Prostate gland (tissue), 2 donors: ENCODE measurements at places on chromosomes 4 and X. TPM values are rescaled to one million over a fixed set of nuclear protein-coding genes. Genes with fewer than 3 reads are reported as not detected.

RBM46 gene
- 11.9 TPM for total RNA-seq

CLDN22 gene
- total RNA-seq: not detected

ABCG2 gene
- 12.3 TPM for total RNA-seq

KIAA1210 gene
- total RNA-seq: 0.68 TPM

GRCh38 chr4:149711593-149712365 lies 103.9 kb downstream of the IQCM start:
- H3K36me3 ChIP-seq: no peaks in the 10 kb centered on the region
- H3K27ac ChIP-seq: no peak overlapping the region
- no peaks in the 10 kb centered on the region for H3K27me3 ChIP-seq
- no peaks in the 10 kb centered on the region for H3K4me1 ChIP-seq
- H3K4me3 ChIP-seq: no peak overlapping the region

DNA sequence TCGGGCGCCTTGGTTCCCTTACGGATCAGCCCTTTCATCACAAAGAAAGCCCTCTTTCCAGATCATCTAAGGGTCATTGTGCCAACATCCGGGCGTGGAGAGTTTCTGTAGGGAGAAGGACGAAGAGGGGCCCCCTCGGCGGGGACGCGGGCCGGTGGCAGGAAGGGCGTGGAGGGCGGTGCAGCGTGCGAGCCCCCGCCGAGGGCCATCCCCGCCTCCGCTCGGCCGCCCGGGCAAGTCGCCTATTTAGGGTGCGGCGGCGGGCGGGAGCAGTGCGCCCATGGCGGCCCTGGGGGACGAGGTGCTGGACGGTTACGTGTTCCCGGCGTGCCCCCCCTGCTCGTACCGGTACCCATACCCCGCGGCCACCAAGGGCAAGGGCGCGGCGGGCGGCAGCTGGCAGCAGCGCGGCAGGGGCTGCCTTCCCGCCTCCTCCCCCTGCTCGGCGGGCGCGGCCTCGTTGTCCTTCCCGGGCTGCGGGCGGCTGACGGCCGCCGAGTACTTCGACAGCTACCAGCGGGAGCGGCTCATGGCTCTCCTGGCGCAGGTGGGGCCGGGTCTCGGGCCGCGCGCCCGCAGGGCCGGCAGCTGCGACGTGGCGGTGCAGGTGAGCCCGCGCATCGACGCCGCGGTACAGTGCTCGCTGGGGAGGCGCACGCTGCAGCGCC lies at the start of gene ZAR1:
TSS of gene ZAR1 (plus strand) at position 241 of the 668 bp plus-strand sequence. CDS start at position 281, 40 bp downstream.
- no peak for DNase-seq
- H3K36me3 ChIP-seq: no peaks in the 10 kb centered on the region
- no peak within 1 kb of the TSS for H3K27ac ChIP-seq

- H3K27ac ChIP-seq: no peak overlapping the region
- no peaks in the 10 kb centered on the region for H3K27me3 ChIP-seq
- no peak overlapping the region for H3K4me3 ChIP-seq
- no peaks in the 10 kb centered on the region for H3K4me1 ChIP-seq
Observed at GRCh38 chr4:879729-880077, 52.4 kb downstream of the GAK start.

- no peak overlapping the region for H3K27ac ChIP-seq
- no peaks in the 10 kb centered on the region for H3K36me3 ChIP-seq
- H3K4me3 ChIP-seq: no peak overlapping the region
Observed at GRCh38 chrX:122270809-122271494, 913.1 kb upstream of the GRIA3 start.

- no peak overlapping the region for H3K4me3 ChIP-seq
- no peak for DNase-seq
- no peaks in the 10 kb centered on the region for H3K36me3 ChIP-seq
- no peaks in the 10 kb centered on the region for H3K4me1 ChIP-seq
Observed at GRCh38 chr4:185335579-185335978, 60.1 kb downstream of the LRP2BP start.

DNA sequence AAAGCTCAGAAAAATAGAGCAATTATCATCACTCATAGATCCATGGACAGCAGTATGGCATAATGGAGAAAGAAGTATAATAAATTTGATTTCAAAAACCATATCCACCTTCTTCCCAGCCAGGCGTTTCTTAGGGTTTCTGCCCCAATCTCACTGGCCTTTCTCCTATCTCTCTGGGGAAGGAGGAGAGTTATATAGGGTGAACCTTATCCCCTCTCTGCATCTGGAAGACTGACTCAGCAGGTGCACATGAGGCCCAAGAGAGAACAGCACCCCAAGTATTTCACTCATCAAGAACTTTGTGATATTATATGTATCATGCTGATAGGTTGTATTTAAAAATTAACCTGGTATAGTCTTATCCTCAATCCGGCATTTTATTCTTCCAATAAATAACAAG lies 318.8 kb upstream of the RASGEF1B start:
- no peaks in the 10 kb centered on the region for H3K4me1 ChIP-seq
- DNase-seq: no peak
- no peak overlapping the region for H3K27ac ChIP-seq
- no peaks in the 10 kb centered on the region for H3K36me3 ChIP-seq

- no peaks in the 10 kb centered on the region for H3K4me1 ChIP-seq
- H3K4me3 ChIP-seq: no peak overlapping the region
- DNase-seq: no peak
- H3K27ac ChIP-seq: no peak overlapping the region
- no peaks in the 10 kb centered on the region for H3K36me3 ChIP-seq
Observed at GRCh38 chr4:175639346-175639745, 172.7 kb downstream of the GPM6A start.

GRCh38 chr4:48546336-48546735 lies 56.3 kb downstream of the ZAR1 start:
- no peaks in the 10 kb centered on the region for H3K4me1 ChIP-seq
- no peak overlapping the region for H3K27ac ChIP-seq
- H3K4me3 ChIP-seq: no peak overlapping the region
- no peak for DNase-seq
- H3K36me3 ChIP-seq: peaks cover 7% of the 10 kb centered on the region

GRCh38 chrX:8345473-8345872 lies 119.2 kb upstream of the VCX3B start:
- H3K27ac ChIP-seq: no peak overlapping the region
- no peaks in the 10 kb centered on the region for H3K36me3 ChIP-seq
- no peaks in the 10 kb centered on the region for H3K27me3 ChIP-seq
- no peaks in the 10 kb centered on the region for H3K4me1 ChIP-seq
- no peak for DNase-seq

DNA sequence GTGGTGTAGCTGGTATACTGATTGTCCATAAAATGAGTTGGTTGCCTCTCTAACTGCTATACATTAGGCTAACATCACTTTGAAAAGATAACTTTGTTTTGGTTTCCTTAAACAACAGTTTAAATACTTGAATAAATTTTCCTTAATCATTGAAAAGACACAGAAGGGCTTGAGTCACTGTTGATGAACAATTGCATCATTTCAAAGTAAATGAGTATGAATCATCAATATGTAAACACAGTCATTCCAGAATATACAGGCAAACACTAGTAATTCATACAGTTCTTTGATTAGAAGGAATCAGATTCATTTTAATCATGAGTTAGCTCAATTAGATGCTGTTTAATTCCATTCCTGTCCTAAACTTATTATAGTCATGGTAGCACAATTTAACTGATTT lies 160.6 kb downstream of the AFF2 start:
- H3K4me1 ChIP-seq: no peaks in the 10 kb centered on the region
- no peaks in the 10 kb centered on the region for H3K36me3 ChIP-seq
- H3K27me3 ChIP-seq: no peaks in the 10 kb centered on the region
- H3K27ac ChIP-seq: no peak overlapping the region
- H3K4me3 ChIP-seq: no peak overlapping the region
